ENCODE measurements at places on chromosomes 16 and 17.

GRCh38 chr17:77318491-77319210 lies 177.9 kb downstream of the SEC14L1 start:
- DNase-seq, result no peak

DNA sequence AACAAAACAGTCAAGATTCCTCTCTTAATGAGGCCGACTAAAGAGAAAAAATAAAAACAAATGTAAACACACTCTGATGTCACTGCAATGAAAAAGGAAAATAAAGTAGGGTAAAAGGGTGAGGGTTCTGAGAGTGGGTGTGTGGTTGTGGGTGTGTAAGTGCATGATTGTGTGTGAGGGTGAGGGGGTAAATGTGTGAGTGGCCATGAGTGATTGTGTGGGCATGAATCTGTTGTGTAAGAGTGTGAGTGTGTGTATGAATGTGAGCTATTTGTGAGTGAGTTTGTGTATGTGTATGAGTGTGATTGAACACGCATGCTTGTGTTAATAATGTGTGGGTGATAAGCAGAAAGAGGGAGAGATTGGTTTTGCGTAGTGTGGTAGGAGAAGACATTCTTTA lies 132.8 kb downstream of the CDH11 start:
- DNase-seq, result no peak

DNA sequence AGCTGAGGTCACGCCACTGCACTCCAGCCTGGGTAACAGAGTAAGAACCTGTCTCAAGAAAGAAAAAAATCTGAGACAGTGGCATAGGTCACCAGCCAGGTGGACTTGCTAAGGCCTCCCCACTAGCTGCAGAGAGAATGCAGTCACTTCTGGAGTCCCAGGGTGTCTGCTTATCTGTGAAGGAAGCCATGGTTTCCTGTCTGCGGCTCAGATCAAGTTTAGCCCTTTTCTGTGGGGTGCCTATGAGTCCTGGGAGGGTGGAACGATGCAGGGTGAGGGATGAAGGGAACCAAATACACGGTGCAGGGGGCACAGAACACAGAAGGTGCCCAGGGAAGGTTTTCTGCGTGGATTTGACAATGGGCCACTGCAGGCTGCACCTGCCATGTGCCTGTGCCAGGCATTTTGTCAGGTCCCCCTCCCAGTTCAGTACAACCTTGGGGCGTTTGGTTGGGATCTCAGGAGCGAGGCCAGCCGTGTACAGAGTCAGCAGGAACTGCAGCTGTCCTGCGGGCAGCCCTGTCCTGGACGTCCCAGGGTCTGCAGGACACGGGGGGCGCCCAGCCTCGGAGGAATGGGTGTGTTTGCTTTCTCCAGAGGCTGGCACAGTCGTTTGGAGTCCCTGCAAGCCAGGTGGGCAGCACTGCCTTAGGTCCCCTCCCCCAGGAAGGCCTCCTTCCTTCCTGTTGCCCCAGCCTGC lies 41.8 kb downstream of the RAB11FIP4 start:
- DNase-seq, result no peak

GRCh38 chr17:65231662-65232335 lies 94.6 kb downstream of the RGS9 start:
- DNase-seq, result no peak

GRCh38 chr16:66656547-66656946 lies 40.0 kb downstream of the CMTM4 start:
- DNase-seq, result no peak

DNA sequence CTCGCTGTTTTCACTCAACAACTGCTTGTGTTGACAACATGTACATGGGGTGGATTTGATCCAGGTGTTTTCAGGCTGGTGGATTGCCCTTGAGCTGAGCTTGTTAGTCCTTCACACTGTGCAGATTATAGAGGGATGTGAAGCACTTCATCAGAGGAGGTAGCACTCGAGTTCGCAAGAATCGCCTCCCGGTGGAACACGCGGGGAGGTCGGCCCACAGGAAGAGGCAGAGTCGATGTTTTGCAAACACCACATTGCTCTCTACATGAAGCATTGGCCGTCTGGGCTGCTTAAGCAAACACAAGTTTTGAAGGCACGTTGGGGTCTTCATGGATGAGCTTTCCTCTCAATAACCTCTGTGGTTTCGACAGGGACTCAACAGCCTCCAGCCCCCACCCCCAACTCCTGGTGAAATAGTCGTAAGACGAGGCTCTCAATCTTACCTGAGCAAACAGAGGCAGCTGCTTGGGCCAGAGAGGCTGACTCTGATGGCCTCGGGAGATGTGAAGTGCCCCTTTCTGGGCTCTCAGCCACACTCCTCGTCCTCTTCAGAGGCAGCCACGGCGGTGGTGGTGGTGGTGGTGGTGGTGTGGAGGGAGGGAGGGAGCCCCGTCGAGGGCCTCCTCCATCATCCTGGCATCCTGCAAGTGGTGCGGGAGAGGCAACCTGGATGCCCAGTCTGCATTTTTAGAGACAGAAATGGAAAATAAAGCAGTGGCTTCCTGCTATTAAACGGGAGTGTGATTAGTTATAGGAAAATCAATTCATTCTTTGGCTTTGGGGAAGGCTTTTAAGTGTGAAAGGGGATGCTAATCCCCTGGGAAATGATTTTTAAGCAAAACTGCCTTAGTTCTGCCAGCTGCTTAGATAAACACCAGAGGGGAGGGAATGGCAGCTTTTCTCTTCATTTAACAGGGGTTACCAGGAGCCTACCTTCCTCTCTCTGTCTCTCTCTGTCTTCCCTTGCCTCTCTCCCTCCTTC lies 552.5 kb upstream of the EEF2KMT start:
- no peak for DNase-seq

GRCh38 chr17:49076573-49077384 lies 55.8 kb upstream of the B4GALNT2 start:
- no peak for DNase-seq

DNA sequence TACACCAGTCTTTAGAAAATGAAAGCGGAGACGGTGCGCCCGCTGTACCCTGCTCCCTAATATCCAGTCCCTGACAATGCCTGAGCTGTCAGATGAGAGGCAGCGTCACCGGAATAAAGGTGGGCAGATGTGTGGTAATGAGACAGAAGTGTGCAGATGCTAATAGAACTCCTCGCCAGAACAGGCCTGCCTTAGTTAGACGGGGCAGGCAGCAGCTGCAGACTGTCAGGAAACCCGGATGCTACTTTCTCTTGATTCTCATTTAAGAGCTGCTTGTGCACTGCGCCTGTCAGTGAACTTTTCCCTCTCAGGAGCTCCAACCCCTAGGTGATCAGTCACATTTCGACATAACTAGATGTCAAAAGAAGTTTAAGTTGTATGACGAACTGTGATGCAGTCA lies 221.8 kb upstream of the IRX3 start:
- DNase-seq, result no peak

GRCh38 chr16:35734728-35735402 lies 2275.5 kb downstream of the TP53TG3F start:
- DNase-seq, result no peak

GRCh38 chr17:27491713-27492190 lies 35.5 kb downstream of the KSR1 start:
- no peak for DNase-seq

GRCh38 chr17:18257982-18258355 lies 569 bp downstream of the FLII start:
- no peak for DNase-seq

DNA sequence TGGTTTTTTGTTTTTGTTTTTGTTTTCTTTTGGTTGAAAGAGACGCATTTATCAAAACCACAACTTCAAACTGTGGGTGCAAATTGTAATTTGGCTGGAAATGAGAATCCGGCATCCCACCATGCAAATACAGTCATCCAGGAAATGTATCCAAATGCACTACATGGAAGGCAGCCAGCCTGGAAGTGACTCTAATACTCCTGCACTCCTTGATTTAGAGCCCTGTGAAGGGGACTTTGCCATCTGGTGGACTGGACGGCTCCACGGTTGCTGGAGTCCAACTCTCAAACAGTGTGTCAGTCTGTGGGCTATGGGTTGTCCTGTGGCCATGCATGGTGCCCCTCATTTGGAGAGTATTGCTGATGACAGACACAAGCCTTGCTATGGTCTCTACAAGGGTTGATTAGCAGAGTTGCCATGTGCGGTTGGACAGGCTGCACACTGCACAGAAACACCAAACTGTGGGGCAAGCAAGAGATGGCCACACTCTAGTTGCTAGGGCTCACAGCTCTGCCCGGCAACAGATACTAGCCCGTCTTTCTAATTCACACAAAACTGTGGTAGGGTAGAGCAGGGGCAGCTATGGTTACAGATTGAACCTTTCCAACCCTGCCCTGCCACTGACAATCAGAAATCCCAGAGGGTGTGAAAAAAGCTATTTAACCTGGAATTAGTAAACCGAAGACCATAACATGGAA lies 62.4 kb downstream of the VAT1L start:
- DNase-seq, result no peak

GRCh38 chr16:49821614-49822282 lies 34.2 kb downstream of the ZNF423 start:
- no peak for DNase-seq

GRCh38 chr17:77303620-77304019 lies 162.9 kb downstream of the SEC14L1 start:
- DNase-seq, result no peak

GRCh38 chr16:50428116-50428515 lies 59.3 kb upstream of the BRD7 start:
- DNase-seq, result no peak

DNA sequence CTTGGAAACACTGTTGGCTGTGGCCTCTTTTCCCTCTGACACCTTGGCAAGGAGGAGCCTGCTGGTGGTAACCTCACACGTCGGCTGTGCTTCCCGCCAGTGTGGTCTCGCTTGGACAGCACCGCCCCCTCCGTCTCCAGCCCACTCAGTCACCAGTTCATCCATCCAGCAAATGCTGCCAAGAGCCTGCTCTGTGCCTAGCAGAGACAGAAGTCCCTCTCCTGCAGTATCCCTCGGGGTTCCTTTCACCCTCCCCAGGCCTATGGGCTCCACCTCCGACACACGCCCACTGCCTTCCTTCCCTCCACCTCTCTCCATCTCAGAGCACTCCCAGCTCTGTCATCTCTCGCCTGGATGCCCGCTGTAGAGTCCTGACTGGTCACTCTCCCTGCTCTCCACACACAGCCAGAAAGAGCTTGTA lies 12.3 kb downstream of the CACNG4 start:
- no peak for DNase-seq

DNA sequence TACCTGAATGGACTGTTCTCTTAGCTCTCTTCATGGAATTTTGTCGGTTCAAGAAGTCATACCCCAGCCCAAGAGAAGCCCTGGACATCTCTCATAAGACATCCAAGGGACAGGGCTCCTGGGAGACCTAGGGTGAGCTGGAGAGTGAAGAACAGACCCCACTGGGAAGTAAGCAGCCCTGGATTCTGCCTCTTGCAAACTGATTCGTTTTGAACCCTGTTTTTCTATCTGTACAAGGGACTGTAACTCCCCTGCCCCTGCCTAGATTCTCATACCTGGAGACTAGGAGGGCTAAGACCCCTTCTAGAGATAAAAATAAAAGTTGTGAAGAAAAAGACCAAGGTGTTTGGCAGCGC lies 449 bp downstream of the CCL3L1 start:
- DNase-seq, result no peak

- DNase-seq, result no peak
These were observed 476.0 kb downstream of the SLC39A11 start for GRCh38 chr17:72616447-72616846.

GRCh38 chr16:30740364-30741251 lies 7.6 kb upstream of the PHKG2 start:
- no peak for DNase-seq

GRCh38 chr16:77866752-77867151 lies 78.4 kb downstream of the VAT1L start:
- DNase-seq, result no peak

- DNase-seq, result no peak
These were observed 30.5 kb downstream of the CDH1 start for GRCh38 chr16:68767581-68767980.

- no peak for DNase-seq
These were observed 92.8 kb downstream of the MYH10 start for GRCh38 chr17:8537734-8538133.

GRCh38 chr17:38870259-38871165 lies 654 bp downstream of the LASP1 start:
- DNase-seq, result peak; percentile 38

GRCh38 chr17:71032746-71033273 lies 863.5 kb downstream of the KCNJ2 start:
- DNase-seq, result no peak

DNA sequence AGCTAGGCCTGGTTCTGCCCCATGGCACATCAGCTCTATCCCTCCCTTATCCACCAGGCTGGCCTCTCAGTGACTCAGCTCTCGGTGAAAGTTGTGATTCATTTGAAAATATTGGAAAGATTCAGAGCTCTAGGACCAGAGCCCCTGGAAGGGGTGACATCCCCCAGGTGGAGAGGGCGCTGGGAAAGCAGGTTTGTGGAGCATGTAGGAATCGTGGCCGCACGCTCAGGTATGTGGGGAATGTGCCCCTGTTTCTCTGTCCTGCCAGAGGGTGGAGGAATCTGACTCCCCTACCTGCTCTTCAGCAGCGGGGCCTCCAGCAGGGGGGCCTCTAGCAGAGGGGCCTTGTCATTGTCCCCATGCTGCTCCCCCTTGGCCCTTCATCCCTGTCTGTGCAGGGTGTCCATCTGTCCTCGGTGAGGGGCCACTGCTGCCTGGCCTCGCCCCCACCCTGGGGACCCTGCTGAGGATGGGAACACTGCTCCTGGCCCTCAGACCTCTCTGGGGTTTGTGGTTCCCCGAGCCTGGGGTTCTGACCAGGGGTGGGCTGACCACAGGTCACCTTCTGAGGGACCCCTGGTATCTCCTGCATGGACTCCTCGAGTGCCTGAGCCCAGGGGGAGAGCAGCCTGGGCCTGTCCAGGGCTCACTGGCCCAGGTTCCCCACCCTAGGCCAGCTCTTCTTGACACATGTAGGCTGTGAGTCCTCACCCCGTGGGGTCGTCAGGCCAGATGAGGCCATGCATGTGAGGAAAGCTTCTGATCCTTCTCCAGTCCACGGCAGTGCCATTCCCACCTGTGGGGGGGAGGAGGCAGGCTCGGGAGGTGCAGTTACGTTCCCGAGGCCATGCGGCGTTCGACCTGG lies 47.5 kb downstream of the NT5M start:
- no peak for DNase-seq

- no peak for DNase-seq
These were observed 40.3 kb downstream of the PKD1 start for GRCh38 chr16:2095315-2095853.

GRCh38 chr17:45437465-45438283 lies 5.0 kb upstream of the ARHGAP27 start:
- DNase-seq, result no peak

GRCh38 chr16:58476791-58477190 lies 23.2 kb upstream of the NDRG4 start:
- DNase-seq, result no peak

- DNase-seq, result no peak
These were observed 5.1 kb upstream of the HOXB2 start for GRCh38 chr17:48549914-48550501.

GRCh38 chr17:53749178-53749577 lies 73.5 kb upstream of the KIF2B start:
- no peak for DNase-seq
